Kidney tubule cell (primary cell): ENCODE measurements at places on chromosomes 3 and 15.
A peak's percentile ranks its signal among the peaks of the same experiment; 100 is the strongest.

GRCh38 chr3:71185733-71186455 lies 397.6 kb downstream of the FOXP1 start:
- DNase-seq, result peak; percentile 67

DNA sequence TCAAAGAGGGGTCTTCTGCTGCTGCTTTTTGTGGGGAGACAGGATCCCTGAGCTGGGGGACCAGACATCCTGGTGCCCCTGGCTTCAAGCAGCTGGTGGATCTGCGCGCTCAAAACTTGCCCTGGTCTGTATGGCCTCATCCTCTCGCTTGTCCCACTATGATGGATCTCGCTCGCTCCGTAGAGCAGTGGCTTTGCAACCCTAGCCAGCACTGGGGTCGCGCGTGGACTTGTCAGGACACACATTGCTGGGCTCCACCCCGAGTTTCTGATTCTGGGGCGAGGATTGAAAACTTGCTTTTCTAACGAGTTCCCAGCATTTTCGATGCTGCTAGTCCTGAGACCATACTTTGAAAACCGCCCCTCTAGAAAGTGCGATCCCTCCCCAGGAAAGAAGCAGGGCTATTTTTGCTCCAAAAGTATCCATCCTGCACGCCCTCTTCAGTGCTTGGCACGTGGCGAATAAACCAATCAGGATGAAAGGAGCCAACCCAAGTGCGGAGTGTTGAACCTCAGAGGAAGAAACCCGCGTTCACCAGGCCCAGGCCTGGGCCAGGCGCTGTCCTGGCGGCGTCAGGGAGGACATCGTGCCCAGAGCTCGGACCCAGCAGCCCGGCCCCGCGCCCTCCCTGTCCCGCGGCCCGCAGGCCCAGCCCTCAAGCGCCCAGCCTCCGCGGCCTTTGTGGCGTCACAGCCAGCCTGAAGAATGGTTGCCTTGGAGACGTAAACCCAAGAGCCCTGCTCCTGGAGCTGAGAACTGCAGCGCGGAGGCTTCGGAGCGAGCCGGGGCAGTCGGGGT lies at the start of gene CFAP100:
Gene CFAP100 (plus strand): TSS at position 731 of the 798 bp plus-strand sequence. CDS start 1,092 bp downstream, outside the sequence.
- DNase-seq, result peak; percentile 17

- DNase-seq, result no peak
Measured at GRCh38 chr15:52114261-52115055, 1.9 kb upstream of the BCL2L10 start.

- no peak for DNase-seq
Measured at GRCh38 chr15:94586099-94586498, 354.7 kb downstream of the MCTP2 start.

DNA sequence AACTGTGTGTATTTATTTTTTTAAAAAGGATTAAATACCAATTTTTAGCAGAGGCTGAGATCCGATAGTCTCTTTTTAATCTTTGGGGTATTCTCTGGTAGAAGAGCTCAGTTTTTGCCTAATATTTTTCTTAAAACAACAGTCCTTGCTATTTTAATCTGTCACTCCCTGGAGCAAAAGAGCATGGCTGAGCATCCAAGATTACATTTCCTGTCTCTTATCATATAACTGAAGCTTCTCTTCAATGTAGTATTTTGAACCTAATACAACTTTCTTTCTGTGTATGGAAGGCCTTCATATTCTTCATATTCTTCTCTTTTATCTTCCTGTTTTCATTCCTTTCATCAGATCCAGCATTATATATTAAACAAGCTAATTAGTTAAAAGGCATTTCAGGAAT lies 293.7 kb downstream of the NSUN3 start:
- DNase-seq, result no peak

- DNase-seq, result no peak
Measured at GRCh38 chr15:88627463-88627862, 6.3 kb downstream of the AEN start.

- peak; percentile 79 for DNase-seq
Measured at GRCh38 chr3:32502118-32502945, at the start of gene CMTM6. CMTM6 (minus strand) TSS chr3:32502852; CDS start chr3:32502745, 107 bp downstream.

DNA sequence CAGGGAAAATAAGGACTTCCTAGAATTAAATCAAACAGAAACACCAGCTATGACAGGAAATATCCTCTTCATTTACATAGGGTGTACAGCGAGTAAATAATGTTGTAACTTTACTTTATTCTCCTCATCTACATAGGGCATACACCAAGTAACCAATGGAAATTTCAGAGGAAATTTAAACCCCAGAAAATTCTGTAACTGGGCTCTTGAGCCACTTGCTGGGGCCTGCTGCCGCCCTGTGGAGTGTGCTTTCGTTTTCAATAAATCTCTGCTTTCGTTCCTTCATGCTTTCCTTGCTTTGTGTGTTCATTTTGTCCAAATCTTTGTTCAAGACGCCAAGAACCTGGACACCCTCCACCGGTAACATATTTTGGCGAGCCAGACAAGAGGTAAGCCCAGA lies 990.4 kb upstream of the CADM2 start:
- no peak for DNase-seq
